Esophagus muscularis mucosa (tissue), 4 donors: ENCODE measurements at places on chromosomes 7 and 10. TPM values are rescaled to one million over a fixed set of nuclear protein-coding genes. Genes with fewer than 3 reads are reported as not detected.

DNA sequence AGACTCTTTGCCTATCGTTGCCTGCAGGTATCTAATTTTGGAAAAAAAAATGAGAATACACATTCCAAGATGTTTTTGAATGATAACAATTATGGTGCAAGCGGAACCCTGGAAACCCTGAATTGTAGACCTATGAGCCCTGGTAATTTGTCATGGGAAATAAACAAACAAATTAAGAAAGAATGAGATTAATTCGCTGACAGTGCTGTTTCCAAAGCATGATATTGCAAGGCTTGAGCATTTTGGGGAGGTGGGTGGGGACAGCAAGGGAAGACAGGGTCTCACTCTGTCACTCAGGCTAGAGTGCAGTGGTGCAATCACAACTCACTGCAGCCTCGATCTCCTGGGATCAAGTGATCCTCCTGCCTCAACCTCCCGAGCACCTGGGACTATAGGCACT lies 900.3 kb downstream of the IPMK start:
- DNase-seq = no peak

DNA sequence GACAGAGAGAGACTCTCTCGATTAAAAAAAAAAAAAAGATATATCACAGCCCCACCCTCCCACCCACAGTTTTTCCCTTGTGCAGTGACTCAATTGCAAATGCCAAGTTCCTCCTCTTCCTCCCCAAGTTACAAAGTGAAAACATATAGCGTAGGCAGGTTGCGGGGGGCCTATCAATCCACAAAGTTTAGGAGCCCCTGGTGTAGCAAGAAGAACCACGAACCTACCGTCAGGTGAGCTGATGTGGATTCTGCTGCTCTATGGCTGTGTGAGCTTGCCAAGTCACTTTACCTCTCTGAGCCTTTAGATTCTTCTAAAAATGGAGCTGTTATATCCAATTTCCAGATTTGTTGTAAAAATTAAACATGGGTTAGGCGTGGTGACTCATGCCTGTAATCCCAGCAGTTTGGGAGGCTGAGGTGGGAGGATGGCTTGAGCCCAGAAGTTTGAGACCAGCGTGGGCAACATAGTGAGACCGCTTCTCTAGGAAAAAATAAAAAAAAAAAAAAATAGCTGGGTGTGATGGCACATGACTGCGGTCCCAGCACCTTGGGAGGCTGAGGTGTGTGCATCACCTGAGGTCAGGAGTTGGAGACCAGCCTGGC lies 8.2 kb upstream of the RHBDD2 start:
- no peak for DNase-seq

DNA sequence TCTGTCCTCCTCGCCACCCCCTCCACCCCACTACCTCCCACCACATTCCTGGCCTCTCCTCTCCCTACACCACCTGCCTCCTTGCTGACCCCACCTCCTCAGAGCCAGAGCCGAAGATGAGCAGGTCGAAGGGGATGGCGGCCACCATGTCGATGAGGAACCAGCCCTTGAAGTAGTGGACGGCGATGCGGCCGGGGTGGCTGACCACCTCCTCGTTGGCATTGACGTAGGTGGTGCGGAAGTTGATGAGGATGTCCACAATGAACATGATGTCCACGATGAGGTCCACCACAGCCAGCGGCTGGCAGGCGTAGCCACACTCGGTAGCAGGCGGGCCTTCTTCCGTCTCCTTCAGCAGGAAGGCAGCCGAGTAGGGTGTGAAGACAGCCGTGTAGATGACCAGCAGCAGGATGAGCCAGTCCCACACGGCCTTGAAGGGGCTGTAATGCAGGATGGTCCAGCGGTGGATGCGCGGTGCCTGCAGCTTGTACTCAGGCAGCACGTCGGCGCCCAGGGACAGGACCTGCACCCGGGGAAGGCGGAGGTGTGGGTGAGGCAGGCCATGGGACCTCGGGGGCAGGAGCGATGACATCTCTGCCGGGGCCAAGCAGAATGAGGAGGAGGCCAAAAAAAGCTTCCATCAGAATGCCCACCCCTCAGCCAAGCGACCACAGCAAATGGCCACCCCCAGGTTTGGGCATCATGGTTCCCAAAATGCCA lies 25.6 kb downstream of the KCNH2 start:
- no peak for DNase-seq

GRCh38 chr10:77613476-77614130 lies 24.0 kb downstream of the KCNMA1 start:
- no peak for DNase-seq

DNA sequence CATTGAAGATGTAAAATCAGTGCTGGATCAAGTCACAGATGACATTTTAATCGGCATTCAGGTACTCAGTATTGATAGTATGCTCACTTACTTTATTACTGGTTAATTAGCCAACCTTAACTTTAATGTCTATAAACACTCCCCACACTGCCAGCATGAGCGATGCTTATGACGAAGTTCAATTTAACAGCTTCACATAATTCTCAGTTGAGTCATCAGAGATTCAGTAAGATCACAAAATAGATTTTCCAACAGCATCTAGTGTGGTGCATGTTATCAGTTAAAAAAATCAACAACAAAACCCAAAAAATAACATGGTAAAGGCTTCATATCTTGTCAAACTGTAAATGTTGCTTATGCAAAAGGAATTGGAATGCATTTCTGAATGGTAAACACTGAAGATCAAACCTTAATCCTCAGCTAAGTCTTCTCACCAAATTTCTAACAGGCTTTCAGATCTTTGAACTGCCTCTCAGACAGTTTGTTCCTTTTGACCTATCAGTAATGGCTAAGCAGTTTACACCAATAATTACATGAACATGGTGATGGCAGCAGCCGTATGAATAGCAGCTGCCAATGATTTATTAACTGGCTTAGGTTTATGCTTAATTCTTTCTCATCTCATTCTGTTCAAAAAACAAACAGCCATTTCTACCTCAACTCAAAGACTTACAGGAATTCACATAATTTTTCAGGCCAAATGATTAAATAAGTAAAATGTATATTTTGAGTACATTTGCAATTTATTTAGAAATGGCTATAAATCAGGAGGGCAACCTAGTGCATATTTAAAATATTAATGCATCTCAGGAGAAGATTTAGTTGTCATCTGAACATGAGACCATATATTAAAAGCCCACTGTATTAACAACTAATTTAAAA lies 98.5 kb downstream of the CABCOCO1 start:
- DNase-seq = no peak

The CLCN1 gene
- total RNA-seq = not detected

The TWIST1 gene
- 18.3 TPM for total RNA-seq

The SYT15 gene
- total RNA-seq = 6.1 TPM

GRCh38 chr7:2894118-2894940 lies 50.2 kb upstream of the GNA12 start:
- DNase-seq = no peak

DNA sequence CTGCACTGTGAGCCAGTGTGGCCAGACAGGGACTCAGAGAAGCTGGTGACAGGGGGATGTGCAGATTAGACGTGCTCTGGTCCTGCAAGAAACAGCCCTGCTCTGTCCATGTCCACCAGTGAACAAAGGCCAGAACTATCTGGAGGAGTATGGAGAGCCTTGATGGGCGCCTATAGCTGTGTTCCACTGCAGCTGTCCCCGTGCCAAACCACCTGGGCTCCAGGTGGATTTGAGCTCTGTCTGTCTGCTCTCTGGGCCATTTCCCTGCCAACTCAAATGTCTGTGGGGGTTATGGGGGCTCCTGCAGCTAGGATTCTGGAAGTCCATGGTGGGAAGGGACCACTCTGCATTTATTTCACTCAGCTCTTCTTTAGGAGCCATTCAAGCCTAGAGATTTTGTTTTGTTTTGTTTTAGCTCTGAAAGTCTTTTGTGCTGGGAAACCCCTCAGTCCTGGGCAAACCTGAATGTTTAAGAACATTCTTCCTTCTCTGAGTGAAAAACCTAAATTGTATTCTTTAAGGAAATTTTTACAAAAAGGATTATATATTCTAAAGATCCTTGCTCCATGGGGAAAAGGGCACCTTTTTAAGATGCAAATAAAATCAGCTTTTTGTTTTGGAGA lies 1039.5 kb upstream of the SORCS1 start:
- no peak for DNase-seq

The SUN3 gene
- total RNA-seq = not detected

- no peak for DNase-seq
These were observed 49.0 kb upstream of the EN2 start for GRCh38 chr7:155408651-155409586.

The RPEL1 gene
- total RNA-seq = not detected

DNA sequence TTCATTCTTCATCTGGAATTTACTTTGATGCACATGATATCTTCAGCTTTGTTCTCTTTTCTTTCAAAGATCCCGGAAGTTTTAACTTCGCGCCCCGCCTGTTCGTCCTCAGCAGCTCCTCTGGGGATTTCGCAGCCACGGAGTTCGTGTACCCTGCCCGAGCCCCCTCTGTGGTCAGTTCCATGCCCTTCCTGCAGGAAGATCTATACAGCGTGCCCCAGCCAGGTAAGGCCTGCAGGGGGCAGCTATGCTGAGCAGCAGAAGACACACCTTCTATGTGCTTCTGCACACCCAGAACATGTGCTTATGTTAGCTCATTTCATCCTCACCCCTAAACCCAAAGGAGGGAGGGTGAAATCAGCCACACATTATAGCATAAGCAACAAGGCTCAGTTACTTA lies 79.7 kb upstream of the LYZL2 start:
- no peak for DNase-seq

DNA sequence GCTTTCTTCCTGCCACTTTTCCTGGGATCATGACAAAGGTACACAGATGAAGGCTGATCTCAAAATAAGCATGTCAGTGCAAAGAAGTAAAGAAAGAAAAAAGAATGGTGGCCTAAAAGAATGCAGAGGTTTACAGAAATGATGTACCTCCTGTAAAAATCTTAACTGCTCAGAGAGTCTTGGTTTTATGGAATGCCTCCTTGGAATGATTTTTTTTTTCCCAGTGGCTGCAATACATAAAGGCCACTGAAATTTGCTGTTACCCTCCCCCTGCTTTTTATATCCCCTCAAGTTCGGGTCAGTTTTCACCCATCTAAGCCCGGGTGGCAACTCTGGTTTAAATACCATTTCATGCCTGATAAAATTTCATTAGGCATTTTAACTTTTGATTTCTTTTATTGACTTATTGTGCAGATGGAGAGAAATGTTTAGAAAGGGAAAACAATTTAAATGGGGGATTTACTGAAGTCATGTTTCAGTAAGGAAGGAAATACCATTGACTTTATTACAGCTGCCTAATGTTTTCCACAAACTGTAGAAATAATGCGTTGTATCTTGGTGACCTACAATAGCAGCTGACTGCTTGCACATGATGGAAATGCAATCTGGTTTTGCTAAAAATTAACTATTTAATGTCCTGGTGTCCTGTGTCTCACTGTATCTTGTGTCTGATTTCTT lies 102.5 kb downstream of the SAMD9 start:
- no peak for DNase-seq

DNA sequence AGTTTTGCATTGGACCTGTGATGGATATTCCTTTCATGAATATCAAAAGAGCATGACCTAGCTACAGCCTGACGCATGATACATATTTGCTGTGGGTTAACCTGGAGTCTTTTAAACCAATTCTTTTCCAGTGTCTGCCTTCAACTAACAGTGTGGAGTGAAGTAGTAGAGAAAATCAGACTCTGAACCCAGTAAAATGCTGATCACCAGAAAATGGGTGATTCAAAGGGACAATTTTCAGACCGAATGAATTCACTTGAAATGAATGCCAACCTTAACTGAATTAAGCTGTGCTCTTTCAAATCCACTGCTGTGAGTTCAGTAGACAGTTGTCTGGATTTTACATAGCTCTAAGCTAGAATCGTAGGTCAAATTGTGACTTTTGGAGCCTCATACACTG lies 123.0 kb downstream of the CDK14 start:
- no peak for DNase-seq

- no peak for DNase-seq
These were observed 63.3 kb upstream of the NANOS1 start for GRCh38 chr10:118966076-118966849.

The TRIM56 gene
- total RNA-seq = 21.6 TPM

The CALML5 gene
- not detected for total RNA-seq

DNA sequence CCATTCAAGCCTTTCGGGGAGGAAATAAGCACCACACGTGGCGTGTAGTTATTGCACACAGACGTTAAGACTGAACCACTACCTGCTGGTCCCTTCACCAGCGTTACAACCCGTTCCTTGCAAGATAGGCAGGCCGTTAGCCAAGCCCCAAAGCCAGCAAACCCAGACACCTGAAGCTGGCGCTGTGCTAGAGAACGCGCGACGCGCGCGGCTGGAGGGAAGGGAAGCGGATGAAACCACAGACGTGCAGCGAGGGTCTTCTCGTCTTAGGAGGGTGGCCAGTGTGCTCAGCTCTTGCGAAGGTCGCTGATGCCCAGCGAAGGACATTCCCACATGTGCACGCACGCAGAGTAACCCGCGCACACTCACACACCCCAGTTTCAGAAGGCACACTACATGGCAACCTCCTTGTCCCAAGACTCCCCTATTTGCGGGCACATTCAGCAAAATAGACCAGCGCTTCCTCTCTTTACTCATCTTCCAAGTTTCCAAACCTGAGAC lies 980 bp downstream of the TMEM26 start:
- DNase-seq = no peak

The PRTFDC1 gene
- total RNA-seq = 4.1 TPM

The OR6B1 gene
- not detected for total RNA-seq

DNA sequence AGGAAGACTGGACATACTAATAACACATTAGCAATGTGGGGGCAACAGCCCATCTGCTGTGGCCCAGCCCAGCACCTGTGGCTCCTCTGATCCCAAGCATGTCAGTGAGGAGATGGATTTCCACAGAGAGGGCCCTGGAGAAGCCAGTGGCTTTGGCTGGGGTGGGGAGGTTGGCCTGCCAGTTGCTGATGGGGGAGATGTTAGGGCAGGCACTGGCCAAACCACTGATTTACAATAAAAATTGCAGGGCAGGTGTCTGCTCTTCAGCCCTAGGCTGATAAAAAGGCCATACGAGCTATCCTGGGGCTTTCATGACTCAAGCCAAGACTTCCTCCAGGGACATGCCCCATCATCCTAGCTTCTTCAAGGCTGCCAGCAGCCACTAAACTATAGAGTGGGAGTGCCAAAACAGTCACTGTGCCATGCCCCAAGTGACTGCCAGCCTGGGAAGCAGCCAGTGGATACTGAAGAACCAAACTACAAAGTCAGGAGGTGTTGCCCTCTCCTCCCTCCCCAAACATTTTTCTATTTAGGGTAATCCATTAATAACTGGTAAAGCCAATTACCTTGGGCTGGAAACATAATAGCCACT lies 37.8 kb downstream of the DPCD start:
- DNase-seq = no peak

DNA sequence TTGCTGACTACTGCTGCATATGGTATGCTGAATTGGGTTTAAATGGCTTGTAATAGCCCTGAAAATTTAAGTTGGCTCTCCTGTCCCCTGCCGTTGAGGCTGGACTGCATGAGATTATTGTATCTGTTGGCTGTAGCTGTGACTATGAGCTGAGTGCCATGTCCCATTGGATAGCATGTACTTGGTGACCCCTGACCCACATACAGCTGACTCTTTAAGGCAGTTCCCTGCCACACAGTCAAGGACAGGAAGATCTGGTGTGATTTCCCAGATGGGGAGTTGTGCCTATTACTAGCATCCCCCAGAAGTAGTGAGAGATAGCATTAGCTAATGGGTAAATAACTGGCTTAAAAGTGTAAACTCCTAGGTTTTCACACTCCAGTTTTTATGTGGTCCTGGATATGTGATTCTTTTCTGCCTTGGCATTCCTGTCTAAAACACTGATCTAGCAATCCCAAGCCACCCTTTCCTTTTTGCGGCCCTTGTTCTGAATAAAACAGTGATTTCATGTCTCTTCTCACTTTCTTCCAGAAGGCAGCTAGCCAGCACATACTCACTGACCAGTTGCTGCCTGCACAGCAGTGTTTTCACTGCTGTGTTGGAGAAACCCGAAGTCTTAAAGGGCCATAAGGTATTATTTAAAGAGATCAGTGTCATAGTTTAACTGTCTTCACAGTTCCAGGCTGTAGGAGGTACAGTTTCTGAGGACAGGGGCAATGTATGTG lies 35.9 kb downstream of the LRRC4 start:
- DNase-seq = no peak
